ENCODE measurements at places on chromosomes 7 and 10. TPM values are rescaled to one million over a fixed set of nuclear protein-coding genes. Genes with fewer than 3 reads are reported as not detected.

DNA sequence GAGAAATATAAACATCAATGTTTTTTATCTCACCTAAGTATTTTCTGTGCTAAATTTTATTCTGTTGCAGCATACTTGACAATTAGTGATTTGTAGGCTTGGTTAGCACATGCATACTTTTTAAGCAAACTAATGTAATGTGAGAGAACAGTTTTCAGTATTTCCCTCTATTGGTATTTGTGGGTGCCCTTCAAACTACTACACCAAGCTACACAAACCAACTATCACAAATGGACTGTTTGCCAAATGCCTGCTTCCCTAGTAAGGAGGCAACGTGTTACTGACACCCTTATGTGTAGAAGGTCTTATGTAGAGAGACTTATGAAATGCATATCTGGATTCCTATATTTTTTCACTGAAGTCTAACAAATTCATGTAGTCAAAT is 98.4 kb upstream of the FZD1 start:
- no peak for DNase-seq

The NRAP gene
- total RNA-seq = not detected

The IDI1 gene
- total RNA-seq = 52.6 TPM

The STEAP4 gene
- not detected for total RNA-seq

- DNase-seq = no peak
Observed at GRCh38 chr10:33945051-33945450, 610.6 kb upstream of the NRP1 start.

DNA sequence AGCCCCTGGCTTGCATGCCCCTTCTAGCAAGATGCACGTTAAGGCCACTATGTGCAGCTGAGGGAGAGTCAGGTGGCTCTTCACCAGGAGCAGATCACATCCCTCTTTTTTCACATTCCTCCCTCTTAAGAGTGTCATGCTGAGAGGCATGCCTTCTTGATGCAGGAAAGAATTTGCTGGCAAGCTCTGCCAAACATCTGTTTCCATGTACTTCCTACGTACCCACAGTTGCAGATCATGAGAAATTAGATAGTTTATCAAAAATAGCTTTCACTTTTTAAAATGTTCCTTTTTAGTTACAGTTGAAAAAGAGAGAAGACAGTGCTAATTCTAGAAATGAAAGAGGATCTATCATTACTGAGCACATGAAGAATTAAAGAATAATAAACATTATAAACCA is 79.7 kb upstream of the ZNF722 start:
- no peak for DNase-seq

DNA sequence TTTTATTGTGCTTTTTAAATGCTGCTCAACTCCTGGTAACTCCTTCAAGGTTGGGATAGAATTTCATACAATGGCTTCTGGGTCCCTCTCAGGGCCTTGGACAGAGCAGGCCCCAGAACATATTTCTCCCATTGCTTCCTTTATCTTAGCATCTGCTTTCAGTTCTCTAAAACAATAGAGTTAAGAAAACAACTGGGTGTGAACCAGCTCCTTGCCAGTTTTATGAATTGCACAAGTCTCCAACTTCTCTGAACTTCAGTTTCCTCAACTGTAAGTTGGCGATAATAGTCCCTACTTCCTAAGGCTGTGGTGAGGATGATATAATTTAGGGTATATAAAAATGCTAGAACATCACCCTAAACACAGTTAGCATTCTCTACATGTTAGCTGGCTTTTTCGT is 77.0 kb upstream of the INHBA start:
- no peak for DNase-seq

DNA sequence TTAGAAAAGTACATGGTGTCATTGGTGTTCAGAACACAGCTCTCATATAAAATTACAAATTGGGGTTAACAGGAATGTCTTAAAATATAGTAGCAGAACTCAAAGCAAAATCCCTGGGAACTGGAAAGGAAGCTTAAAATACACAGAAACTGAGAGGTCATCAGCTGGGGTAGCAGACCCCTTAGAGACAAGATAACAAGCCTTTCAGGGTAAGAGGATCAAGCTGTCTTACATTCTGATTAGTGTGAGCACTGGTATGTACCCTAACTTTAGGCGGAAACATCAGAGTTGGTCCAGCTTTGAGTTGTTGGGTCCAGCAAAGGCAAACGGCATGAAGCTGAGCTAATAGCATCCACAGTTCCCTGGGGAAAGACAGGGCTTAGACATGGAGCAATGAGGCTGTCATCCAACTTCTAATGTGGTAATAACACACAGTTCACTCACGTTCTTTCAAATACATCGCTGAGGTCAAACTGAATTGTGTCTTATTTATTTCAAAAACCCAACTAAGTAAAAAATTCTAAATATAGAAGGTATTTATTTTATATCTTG is 32.6 kb downstream of the ARHGAP21 start:
- DNase-seq = no peak

GRCh38 chr10:106053061-106053460 is 1111.4 kb downstream of the SORCS1 start:
- no peak for DNase-seq

The ANXA8L1 gene
- not detected for total RNA-seq

The TAC1 gene
- total RNA-seq = not detected

DNA sequence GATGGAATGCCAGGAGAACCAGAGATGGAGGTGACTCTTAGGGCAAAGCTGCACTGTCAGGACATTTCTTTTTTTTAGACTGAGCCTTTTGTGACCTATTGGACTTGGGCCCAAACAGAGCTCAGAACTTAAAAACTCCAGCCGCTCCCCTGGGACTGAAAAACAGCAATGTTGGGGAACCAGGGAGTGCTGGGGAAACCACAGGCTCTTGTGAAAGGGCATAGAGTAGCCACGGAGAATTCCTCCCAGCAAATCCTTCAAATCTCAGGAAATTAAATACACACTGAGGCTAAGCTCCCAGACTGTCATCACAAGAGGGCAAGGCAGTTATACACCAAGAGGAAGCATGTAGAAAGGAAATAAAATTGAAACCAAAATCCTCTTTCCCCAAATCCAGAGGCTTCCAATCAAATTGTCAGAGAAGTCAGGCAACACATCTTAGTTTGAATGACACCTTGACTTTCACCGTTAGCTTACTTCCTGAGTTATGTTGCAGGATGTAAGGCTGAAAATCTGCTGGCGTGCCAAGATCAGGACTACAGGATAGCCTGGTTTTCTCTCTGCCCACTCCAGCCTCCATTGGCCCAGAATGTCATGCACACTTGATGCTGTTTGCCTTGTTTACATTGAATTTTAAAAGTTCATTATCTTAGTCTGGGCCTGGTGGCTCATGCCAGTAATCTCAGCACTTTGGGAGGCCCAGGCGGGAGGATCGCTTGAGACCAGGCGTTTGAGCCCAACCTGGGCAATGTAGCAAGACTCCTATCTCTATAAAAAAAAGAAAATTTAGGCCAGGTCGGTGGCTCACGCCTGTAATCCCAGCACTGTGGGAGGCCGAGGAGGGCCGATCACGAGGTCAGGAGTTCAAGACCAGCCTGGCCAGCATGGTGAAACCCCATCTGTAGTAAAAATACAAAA is 2.6 kb upstream of the RFC2 start:
- no peak for DNase-seq

The OR9A2 gene
- total RNA-seq = 0.66 TPM

DNA sequence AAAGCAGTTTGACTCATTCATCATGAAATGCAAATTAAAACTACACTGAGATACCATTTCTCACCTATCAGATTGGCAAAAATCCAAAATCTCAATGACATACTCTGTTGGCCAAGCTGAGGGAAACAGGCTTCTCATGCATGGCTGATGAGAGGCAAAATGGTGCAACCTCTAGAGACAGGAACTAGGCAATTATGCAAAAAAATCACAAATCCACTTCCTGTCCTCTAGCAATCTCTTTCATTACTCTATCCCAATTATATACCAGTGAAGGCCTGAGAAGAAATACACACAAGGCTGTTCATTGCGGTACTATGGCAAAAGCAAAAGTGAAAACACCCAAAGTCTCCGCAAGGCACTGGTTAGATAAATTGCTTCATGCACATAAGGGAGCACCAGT is 25.9 kb upstream of the PTPRN2 start:
- no peak for DNase-seq

DNA sequence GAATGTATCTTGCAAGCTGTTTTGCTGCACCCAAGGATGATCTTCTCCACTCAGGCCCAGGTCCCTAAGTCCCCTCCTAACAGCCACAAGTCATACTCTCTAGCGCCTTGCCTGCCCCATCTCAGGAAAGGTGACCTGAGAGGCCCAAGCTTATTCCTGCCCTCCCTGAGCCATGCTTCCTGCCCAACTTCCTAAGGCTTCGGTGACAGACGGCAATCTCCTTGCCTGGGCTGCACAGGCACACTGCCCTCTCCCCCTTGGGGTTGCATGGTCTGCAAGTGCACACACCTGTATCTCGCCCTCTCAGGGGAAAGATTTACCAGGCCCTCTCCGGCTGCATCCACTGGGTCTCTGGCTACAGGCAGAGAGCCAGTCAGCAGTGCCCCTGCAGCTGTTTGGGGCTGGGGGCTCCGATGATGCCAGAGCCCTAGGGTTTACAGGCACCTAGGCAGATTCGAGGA is 771 bp upstream of the ADIRF start:
- DNase-seq = no peak

- no peak for DNase-seq
Observed at GRCh38 chr7:90188281-90188680, 23.3 kb upstream of the STEAP2 start.

The RBM20 gene
- total RNA-seq = 0.06 TPM

DNA sequence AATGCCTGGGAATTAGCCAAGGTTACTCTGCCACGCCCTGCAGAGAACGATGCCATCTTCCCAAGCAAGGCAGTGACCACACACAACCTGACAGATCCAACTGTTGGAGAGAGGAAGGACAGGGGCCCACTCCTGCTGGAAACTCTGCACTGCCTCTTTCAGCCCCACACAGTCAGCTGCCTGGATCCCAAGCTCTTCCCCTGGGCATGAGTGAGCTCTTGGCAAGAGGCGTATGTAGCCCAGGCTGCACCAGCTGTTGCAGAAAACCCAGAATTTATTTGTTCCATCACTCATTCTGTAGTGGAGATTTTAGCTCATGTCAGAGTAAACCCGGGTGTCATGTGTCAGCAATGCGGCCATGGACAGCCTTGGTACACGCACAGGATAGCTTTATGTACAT is 135.1 kb upstream of the TRIM24 start:
- no peak for DNase-seq

DNA sequence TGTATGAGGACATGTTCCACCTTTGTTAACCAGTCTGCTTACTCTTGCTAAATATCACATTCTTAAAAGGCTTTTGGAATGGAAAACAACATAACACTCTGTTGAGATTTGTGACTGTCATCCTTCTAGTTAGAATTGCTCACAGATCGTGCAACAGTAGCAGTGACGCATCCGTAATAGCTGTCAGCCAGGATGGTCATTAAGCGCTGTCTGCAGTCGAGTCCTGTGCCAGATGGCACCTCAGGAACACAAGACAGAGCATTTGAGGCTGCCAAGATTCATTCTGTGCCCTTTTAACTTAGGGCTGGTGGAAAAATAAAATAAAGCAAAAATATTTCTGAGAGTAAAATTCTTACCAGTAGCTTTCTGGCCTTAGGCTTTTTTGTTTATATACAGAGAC is 348.6 kb downstream of the ANKRD7 start:
- no peak for DNase-seq

DNA sequence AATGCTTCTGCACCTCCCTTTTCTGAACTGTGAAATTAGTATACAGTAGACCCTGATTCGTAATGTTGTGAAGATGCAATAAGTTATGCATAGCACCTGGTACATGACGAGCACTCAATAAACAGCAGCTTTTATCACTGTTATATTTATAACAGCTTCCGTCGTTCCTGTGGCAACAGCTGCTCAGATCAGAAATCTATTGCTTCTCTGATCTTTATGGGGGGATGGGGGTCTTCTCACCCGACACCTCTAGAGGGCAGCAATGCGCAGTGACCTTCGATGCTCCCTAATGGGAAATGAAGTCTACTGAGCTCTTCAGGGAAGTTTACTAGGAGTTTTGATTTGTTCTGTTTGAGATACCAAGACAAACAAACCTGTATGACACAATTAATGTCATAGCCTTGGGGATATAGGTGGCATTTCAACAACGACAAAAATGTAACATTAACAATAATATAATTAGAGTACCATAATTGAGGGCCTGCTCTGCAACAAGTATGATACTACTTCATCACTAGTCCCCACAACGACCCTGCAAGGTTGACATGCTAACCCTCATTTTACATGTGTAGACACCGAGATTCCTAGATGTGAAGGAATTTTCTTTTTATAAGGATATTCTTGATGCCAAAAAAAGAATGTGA is 289.6 kb downstream of the SFMBT2 start:
- DNase-seq = peak; percentile 75

GRCh38 chr10:127990846-127991542 is 84.1 kb downstream of the PTPRE start:
- DNase-seq = peak; percentile 59

The ELN gene
- total RNA-seq = not detected

The SYPL1 gene
- 22.9 TPM for total RNA-seq

DNA sequence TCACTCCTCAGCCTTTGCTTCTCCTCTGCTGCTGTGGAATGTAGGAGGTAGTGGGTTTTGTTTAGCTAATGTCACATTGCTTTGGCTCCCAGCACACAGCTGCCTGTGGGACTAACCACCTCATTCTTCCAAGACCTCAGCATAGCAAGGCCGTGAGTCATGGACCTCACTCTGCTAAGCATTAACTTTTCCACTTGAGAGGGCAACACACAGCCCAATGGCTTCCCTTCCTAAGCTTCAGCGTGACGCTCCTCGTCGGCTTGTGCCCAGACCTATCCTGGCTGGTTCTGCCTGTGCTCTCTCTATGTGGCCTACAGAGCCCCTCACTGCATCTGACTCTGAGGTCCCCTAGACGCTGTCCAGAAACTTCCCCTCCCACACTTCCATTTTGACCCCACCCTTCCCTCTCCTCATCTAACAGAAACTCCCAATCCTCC is 23.3 kb downstream of the MYOF start:
- DNase-seq = no peak

DNA sequence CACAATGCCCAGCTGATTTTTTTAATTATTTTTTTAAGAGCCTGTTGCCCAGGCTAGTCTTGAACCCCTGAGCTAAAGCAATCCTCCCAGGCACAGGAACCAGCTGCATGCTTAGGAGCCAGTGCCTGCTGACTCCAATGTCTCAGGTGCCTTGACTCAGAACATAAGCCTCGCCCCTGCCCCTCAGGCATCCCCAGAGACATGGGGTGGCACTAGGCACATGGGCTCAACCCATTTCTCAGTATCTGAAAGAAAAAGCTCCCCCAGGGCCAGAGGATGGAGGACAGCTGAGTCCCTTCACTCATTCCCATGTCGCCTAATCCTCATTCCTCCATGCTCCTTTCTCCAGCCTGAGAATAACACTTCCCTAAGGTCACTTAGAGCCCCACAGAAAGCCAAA is 39.1 kb downstream of the KCNH2 start:
- no peak for DNase-seq

The CALY gene
- total RNA-seq = not detected

The SDHAF3 gene
- total RNA-seq = 28.8 TPM

Data from activated naive CD4-positive, alpha-beta T cell treated with anti-CD3 and anti-CD28 coated beads, Interleukin-2, amount 50 U/mL, for 72 hours (primary cell).